ENCODE measurements at places on chromosomes 2 and 18. TPM values are rescaled to one million over a fixed set of nuclear protein-coding genes. Genes with fewer than 3 reads are reported as not detected.

DNA sequence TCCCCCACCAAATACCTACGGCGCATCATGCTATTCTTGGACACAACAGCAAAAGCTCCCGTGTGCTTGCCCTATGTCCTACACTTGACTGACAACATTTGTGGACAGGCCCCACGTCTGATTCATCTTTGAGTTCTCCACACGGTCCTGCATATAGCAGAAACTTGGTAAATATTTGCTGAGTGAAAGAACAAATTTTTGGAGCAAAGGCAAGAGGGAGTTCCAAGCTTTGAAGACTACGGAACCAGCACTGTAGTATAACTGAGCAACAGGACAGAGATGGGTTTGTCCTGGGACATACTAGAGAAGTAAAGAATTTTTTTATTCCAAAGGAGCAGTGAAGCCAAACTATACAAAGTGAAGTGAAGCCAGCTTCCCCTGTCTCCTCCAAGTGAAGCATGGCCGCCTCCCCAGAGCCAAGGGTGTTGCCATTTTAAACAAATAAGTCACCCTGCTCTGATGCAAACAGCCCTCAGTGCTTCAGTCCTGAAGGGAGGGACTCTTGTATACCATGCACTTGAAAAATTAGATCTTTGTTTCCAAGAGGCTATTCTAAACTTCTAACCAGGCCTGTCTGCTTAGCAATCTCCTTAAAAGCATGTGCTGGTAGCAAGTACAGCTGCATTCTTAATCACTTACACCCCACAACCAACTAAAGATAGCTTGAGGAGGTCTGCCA lies 35.9 kb downstream of the SPRED2 start:
- DNase-seq = no peak
- no peaks in the 10 kb centered on the region for H3K36me3 ChIP-seq
- peaks cover 7% of the 10 kb centered on the region for H3K4me1 ChIP-seq

DNA sequence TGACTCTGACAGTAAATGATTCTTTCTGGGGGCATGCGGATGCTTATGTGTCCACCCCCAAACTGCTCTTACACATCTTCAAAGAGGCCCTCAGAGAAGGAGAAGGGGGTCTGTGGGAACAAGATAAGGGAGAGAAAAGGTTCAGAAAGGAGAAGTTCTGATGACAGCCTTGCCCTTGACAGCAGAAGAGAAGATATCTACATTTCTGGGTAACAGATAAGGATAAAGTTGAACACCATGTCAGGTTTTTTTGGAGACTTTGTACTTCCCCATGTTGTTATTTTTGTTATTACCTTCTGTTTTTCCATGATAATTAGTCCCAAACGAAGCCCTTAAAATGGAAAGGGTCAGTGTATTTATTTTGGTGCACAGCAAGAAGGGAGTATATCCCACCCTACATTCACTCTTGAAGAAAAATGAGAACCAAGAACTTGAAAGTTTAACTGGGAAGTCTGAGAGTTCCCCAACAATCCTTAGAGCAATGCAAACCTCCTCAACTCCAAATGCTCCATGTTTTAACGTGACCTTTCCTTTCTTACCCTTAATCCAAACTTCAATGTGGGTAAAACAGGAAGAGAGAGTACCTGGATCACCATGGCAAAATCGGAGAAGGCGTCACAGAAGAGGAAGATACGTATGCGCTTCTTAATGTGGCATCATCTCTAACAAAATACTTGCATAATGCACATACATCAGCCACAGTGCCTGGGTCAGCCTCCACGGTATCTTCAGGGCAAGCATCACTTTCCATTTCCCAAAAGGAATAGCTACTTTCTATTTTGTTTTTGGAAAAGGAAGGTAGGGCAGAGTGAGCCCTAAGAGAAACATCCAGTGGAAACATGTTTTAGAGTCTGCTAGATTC lies 264.6 kb upstream of the STON1 start:
- H3K36me3 ChIP-seq = no peaks in the 10 kb centered on the region
- H3K4me3 ChIP-seq = no peak overlapping the region
- no peak overlapping the region for H3K27ac ChIP-seq
- DNase-seq = no peak
- peaks cover 1% of the 10 kb centered on the region for H3K27me3 ChIP-seq
- no peaks in the 10 kb centered on the region for H3K4me1 ChIP-seq

GRCh38 chr2:111162718-111163331 lies 42.1 kb downstream of the BCL2L11 start:
- DNase-seq = no peak
- no peaks in the 10 kb centered on the region for H3K27me3 ChIP-seq
- H3K36me3 ChIP-seq = peaks cover 62% of the 10 kb centered on the region

The TBC1D8 gene
- total RNA-seq = 1.5 TPM

- no peaks in the 10 kb centered on the region for H3K36me3 ChIP-seq
- DNase-seq = no peak
- H3K27ac ChIP-seq = no peak overlapping the region
- peaks cover 26% of the 10 kb centered on the region for H3K4me1 ChIP-seq
- no peak overlapping the region for H3K4me3 ChIP-seq
Observed at GRCh38 chr2:30293303-30293921, 62.1 kb downstream of the LBH start.

The WDFY1 gene
- 48.7 TPM for total RNA-seq

- H3K36me3 ChIP-seq = no peaks in the 10 kb centered on the region
- H3K4me1 ChIP-seq = no peaks in the 10 kb centered on the region
- DNase-seq = no peak
- H3K27ac ChIP-seq = no peak overlapping the region
Observed at GRCh38 chr2:133991606-133992168, 262.2 kb upstream of the MGAT5 start.

DNA sequence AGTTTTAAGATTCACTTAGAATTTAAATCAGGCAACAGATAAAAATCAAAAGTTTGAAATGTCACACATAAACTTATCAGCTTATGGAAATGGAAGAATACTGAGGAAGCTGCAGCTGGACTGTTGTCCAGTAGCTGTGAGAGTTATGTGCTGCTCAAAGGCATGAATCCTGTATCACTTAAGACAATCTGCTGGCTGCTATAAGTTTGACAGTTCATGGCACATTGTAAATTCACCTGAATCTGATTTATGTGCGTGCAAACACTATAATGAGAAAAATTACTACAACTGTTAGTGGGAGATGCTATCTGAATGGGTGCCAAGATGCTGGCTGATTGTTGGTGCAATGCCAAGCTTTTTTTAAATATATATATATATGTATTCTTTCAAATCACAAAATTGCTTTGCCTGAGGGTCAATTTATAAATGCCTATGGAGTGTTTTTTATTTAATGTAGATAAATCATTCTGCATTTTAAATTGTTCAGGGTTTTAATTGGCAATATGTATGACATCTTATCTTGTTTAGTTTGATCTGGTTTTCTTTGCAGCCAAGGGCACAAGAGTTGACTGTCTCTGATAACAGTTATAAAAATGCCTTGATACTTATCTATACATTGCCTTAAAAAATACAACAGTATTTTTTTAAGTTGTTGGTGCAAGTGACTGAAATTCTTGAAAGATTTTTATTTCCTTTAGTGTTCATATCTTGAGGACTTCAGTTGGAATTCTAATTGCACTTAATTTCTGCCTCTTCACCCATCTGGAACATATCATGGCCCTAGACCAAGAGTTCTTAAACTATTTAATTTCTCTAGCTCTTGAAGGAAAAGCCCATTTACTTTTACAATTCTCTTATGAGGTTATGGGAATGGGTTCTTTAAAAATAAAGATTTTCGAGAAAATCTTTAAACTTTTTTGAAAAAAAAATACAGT lies 48.7 kb downstream of the CAVIN2 start:
- H3K4me1 ChIP-seq = no peaks in the 10 kb centered on the region
- peaks cover 11% of the 10 kb centered on the region for H3K27me3 ChIP-seq
- no peak for DNase-seq
- no peaks in the 10 kb centered on the region for H3K36me3 ChIP-seq
- H3K27ac ChIP-seq = no peak overlapping the region
- H3K4me3 ChIP-seq = no peak overlapping the region

DNA sequence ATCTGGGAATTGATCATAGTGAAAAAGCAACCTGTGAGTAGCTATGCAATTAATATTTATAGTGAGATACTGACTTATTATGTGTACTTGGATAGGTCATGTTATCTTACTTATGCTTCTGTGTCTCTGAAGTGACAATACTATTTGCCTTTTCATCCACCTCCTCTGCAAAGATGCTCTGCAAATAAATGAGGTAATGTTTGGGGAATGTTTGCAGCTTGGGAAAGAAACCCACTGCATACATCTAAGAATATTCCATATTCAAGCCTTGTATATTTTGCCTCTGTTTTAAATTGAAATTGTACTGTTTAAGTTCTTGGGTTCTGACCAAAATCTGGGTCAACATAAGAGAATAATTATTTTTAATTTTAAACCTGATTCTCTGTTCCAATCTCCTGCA lies 217.4 kb upstream of the DTNA start:
- H3K4me1 ChIP-seq = no peaks in the 10 kb centered on the region
- H3K36me3 ChIP-seq = no peaks in the 10 kb centered on the region
- H3K27ac ChIP-seq = no peak overlapping the region
- no peak for DNase-seq
- H3K4me3 ChIP-seq = no peak overlapping the region
- H3K27me3 ChIP-seq = peaks cover 17% of the 10 kb centered on the region

DNA sequence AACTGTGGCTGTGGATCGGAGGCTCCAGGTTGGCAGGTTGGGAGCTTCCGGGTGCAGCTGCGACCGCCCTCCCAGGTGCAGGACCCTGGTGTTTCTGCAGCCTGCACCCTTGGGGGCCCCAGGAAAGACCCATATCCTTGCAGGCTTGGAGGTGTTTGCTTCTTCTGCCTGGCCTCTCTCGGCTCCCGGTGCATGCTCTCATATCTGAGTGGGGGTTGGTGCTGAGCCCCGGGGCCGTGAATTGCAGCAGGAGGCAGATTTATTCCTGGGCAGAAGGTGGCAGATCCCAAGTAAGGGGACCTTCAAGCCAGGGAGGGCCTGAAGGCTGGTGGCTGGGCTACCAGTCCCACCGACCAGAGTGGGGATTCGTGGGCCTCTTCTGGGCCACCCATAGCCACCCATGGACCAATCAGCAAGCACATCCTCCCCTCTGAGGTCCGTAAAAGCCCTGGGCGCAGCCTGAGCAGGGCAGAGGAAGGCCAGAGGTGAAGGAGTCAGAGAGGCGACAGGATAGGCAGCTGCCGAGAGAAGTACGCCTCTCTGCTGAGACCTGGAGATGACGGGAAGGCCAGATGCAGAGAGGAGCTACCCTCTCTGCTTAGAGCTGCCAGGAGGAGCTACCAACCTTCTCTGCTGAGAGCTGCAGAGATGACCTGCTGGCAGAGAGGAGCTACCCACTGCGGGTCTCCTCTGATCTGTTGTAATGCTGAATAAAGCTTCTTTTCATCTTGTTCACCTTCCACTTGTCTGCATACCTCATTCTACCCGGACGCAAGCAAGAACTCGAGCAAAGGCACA lies 1279.0 kb upstream of the LRRTM1 start:
- no peak overlapping the region for H3K4me3 ChIP-seq
- H3K27me3 ChIP-seq = no peaks in the 10 kb centered on the region
- no peak overlapping the region for H3K27ac ChIP-seq
- H3K36me3 ChIP-seq = no peaks in the 10 kb centered on the region
- DNase-seq = no peak

DNA sequence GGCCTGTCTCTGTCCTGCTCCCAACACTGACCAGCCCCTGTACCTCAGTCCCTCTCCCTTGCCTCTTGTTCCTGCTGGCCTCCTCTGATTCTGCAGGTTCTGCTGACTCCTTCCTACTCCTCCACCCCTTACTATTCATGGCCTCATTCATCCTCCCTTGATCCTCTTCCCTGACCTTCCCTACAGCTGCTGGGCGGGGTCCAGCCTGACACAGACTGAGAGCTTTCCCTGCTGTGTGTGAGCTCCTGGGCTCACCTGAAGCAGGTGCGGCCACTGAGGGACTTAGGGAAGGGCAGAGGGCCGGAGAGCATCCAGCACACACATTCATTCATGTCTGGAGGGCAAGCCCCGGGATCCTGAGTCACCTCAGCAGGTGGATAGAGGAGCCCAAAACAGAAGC lies 185.6 kb downstream of the CTIF start:
- no peaks in the 10 kb centered on the region for H3K4me1 ChIP-seq
- DNase-seq = no peak
- no peak overlapping the region for H3K27ac ChIP-seq
- no peak overlapping the region for H3K4me3 ChIP-seq
- H3K36me3 ChIP-seq = no peaks in the 10 kb centered on the region
- H3K27me3 ChIP-seq = no peaks in the 10 kb centered on the region

DNA sequence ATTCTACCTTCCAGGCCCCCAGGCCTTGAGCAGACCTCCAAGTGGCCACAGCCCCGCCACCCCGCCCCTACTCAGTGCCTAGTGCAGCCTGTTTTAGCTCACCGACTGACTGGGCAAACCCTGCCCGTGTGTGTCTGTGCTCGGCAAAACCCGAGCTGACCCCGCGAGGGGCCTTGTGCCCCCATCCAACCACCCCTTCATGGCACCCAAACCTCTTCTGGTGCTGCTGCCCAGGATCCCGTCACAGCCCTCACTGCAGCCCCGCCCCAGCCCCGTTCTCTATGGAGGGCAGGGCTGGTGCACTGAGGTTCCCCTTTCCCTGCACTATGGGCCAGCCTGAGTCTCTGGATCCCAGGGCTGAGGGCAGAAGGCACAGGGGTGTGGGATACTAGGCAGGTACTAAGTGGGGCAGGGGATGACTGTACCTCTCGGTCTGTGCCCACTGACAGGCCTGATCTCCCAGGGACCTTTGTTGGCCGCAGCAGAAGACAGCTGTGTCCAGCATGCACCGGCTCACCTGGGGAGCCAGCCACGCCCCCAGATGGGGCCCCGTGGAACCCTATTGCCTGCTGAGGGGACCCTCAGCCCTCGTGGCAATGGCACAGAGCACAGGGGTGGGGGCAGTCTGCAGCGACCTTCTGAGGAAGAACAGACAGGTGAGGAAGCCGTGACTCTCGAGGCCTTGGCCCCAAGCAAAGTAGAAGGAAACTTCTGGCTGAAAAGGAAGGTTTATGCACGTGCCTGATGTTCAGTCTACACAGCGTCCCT lies 69.9 kb upstream of the OTOS start:
- peaks cover 12% of the 10 kb centered on the region for H3K27me3 ChIP-seq
- H3K4me3 ChIP-seq = no peak overlapping the region
- H3K4me1 ChIP-seq = no peaks in the 10 kb centered on the region
- DNase-seq = peak; percentile 3
- H3K36me3 ChIP-seq = no peaks in the 10 kb centered on the region
- no peak overlapping the region for H3K27ac ChIP-seq

The GPC1 gene
- total RNA-seq = 4.9 TPM

GRCh38 chr2:10917927-10918326 lies 6.2 kb downstream of the KCNF1 start:
- peaks cover under 1% of the 10 kb centered on the region for H3K4me1 ChIP-seq
- peaks cover 20% of the 10 kb centered on the region for H3K27me3 ChIP-seq
- H3K27ac ChIP-seq = no peak overlapping the region
- no peaks in the 10 kb centered on the region for H3K36me3 ChIP-seq
- H3K4me3 ChIP-seq = no peak overlapping the region

GRCh38 chr2:33335516-33335915 lies 140.9 kb upstream of the RASGRP3 start:
- peaks cover 9% of the 10 kb centered on the region for H3K4me1 ChIP-seq
- no peak overlapping the region for H3K27ac ChIP-seq
- no peak for DNase-seq
- H3K36me3 ChIP-seq = no peaks in the 10 kb centered on the region

GRCh38 chr18:596288-596881 lies 403 bp upstream of the CLUL1 start:
- H3K27me3 ChIP-seq = peaks cover 18% of the 10 kb centered on the region
- H3K27ac ChIP-seq = no peak overlapping the region
- DNase-seq = no peak
- H3K4me1 ChIP-seq = peaks cover 5% of the 10 kb centered on the region
- no peaks in the 10 kb centered on the region for H3K36me3 ChIP-seq

The KIF3C gene
- total RNA-seq = 5.4 TPM

The SPAG16 gene
- 9.1 TPM for total RNA-seq

- H3K27ac ChIP-seq = no peak overlapping the region
- H3K4me1 ChIP-seq = no peaks in the 10 kb centered on the region
- no peak overlapping the region for H3K4me3 ChIP-seq
- H3K27me3 ChIP-seq = no peaks in the 10 kb centered on the region
- peaks cover 4% of the 10 kb centered on the region for H3K36me3 ChIP-seq
Observed at GRCh38 chr2:72211350-72211749, 63.7 kb upstream of the CYP26B1 start.
